Stimulated activated CD4-positive, alpha-beta T cell treated with anti-CD3 and anti-CD28 coated beads, Interleukin-15, amount 100 ng/mL, for 1 hour (primary cell): ENCODE measurements at places on chromosomes 5 and 9.

GRCh38 chr5:141889282-141889871, 11.2 kb upstream of the PCDH1 start:
- no peak for DNase-seq

GRCh38 chr5:141753971-141754713, 72.1 kb upstream of the ARAP3 start:
- no peak for DNase-seq

- no peak for DNase-seq
Measured at GRCh38 chr9:21996858-21997257, 2.3 kb downstream of the CDKN2B-AS1 start.

- DNase-seq: no peak
Measured at GRCh38 chr5:94698197-94698596, 79.7 kb downstream of the SLF1 start.

GRCh38 chr5:170617533-170618490, 114.0 kb downstream of the KCNIP1 start:
- no peak for DNase-seq

DNA sequence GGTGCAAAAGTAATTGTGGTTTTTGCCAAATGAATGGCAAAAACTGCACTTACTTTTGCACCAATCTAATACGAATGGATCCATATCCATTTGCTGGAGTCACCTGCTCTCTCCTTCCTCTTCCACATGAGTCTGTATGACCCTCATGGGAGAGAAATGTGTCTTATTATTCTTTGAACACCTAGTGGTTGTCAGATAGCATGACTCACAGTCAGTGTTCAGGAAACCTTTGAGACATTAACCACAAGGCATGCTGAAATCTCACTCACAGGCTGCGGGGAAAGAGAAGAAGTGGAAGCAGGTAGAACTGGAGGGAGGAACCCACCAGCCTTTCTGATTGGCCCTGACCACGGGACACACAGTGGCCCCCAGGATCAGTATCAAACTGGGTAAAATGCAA, 222.8 kb upstream of the KLF4 start:
- no peak for DNase-seq

GRCh38 chr9:36263683-36264082, 5.4 kb upstream of the GNE start:
- no peak for DNase-seq

DNA sequence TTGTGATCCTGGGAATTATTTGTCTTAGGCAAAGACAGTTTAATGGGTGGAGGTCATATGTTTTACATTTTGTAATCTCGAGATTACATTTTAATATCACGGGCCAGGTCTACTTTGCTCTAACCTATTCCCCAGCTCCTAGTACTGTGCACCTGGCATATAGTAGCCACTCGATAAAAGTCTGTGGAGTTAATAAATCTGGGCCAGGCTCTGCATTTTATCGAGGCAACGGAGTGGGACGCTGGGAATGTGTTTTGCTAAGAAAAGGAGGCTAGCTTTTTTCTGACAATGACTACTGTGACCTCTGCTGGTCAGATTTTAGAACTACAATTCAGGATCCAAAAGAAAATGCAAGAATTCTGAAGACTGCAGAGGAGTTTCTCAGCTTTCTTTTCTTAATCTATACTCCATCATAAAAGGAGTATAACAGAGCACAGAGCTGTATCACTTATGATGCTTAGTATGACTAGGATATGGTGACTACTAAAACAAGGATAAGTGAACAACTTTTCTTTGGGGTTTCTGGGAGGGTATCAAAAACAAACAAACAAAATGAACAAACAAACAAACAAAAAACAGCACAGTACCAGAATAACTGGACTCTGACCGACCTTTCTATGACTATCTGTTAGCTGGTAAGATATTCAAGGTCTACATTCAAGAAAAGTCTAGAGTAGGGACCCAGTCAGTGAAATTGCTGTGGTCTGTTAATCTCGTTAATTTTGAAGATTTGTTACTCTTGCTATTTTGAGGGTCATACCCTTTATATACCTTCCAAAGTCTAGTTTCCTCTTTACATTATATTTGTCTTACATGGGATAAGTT, 46.1 kb upstream of the CER1 start:
- DNase-seq: no peak

DNA sequence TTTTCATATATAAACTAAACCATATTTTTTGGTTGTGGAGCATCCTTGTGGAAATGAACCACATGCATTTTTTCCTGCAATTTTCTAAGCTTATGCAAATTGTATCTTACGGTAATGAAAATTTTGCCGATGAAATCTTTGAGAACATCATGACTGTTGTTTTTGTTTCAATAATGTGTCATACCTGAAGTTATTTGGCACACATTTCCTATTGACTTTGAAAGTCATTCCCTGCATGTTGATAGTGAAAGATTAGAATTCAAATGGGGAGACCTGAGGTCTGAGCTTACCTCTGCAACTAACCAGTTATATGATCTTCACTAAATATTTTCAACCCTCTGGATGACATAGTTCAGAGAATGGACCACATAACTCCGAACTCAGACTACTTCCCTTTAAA, 88.5 kb downstream of the PRR16 start:
- DNase-seq: no peak

- no peak for DNase-seq
Measured at GRCh38 chr5:174195517-174195916, 150.0 kb downstream of the NSG2 start.

GRCh38 chr9:94610181-94610606, 16.6 kb upstream of the FBP2 start:
- DNase-seq: no peak

GRCh38 chr9:137189297-137190295, 1.1 kb downstream of the SSNA1 start:
- DNase-seq: no peak

DNA sequence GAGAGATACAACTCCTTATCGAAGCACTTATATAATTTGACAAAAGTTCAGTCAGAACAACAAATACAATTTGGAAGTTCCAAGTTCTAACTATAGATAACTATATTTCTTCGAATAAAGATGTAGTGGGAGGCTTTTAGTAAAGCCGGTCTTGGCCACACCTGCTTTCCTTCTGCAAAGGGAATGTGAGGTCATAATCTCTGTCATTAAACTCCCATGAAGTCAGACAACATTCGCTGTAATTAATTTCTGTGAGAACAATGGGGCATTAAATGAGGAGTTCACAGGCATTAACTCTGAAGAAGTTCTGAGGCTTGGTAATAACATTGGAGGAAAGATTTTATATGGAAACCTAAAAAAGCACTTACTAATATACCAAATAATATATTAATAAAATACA, 67.5 kb downstream of the MCTP1 start:
- DNase-seq: no peak

GRCh38 chr9:121122246-121123032, 47.7 kb downstream of the CNTRL start:
- DNase-seq: no peak

DNA sequence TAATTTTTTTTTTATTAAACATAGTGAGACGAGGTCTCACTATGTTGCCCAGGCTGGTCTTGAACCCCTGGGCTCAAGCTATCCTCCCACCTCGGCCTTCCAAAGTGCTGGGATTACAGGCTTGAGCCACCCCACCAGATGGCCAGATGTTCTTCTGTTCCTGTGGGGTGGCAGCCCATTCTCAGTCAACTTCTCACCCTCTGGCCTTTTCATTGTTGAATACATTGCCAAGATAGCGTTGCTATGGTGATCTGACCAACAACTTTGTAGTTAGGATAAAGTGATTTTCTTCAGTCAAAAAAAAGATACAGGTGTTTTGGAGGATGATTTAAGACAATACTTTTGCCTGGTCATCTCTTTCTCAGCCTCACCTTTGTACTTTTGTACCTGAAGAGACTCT, 109.1 kb downstream of the EGFLAM start:
- DNase-seq: no peak

DNA sequence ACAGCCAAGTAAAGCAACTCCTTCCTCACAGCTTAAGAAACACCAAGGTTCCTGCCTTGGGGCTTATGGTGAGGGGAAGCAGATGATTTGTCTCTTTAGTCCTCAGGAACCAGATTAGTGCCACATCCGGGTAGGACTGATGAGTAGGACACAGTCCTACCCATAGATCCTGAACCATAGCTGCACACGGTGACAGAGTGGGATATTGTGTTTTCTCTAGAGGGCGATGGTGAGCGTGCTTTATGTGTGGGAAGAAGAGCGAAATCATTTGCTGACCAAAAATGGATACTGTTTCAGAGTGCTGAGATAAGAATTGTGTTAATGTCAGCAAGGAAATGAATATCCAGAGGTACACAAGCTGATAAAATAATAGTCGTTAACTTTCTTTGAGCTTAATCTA, 209.0 kb upstream of the FBXL7 start:
- DNase-seq: no peak

GRCh38 chr5:164688437-164688836, 1183.0 kb downstream of the MAT2B start:
- no peak for DNase-seq

DNA sequence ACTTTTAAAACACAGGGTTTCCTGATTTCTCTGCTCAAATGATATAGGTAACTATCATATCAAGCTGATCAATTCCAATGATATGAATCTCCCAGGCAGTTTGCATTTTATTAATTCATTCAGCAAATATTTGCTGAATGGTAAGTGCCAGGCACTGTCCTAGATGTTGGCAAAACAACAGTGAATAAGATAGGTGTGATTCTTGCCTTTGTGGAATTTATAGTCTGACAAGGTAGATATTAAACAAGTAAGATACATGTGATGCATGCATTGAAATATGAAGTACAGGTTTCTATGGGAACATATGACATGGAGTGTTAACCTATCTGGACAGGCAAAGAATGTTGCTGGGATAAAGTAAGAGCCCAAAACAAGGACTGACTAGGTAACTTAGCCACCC, 231.8 kb upstream of the DAB2 start:
- no peak for DNase-seq

GRCh38 chr5:132773114-132773513, 3.9 kb downstream of the SEPTIN8 start:
- DNase-seq: no peak
